ENCODE measurements at places on chromosomes 2 and 18.
A peak's percentile ranks its signal among the peaks of the same experiment; 100 is the strongest.

DNA sequence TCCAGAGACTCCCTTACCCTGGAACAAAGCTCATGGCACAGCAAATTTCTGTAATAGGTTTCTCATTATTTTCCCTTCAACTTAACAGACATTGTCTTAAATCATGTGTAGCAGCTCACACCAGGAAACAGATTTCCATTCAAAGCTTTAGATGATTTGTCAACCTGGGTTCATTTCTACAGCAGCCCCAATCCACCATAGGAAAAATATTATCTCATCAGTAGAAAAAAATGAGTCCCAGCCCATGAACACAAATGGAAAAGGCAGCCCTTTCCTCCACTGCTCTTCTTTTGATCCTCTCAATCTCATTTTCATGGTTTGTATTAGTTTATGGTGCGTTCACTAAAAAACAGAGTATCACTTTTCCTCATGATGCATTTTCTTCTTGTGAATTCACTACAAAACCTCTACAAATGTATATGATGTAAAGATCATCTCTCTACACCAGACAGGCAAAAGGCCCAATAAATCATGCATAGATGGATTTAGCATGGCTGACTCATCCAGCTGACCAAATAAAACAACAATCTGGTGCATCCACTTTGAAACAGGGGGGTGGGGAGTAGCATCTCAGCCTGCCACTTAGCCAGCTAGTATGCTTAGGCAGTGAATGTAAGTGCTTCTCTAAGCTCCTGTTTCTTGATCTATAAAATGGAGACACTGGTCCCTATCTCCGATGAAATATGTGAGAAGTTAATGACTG, 78.6 kb downstream of the SATB2 start:
- DNase-seq, result no peak

DNA sequence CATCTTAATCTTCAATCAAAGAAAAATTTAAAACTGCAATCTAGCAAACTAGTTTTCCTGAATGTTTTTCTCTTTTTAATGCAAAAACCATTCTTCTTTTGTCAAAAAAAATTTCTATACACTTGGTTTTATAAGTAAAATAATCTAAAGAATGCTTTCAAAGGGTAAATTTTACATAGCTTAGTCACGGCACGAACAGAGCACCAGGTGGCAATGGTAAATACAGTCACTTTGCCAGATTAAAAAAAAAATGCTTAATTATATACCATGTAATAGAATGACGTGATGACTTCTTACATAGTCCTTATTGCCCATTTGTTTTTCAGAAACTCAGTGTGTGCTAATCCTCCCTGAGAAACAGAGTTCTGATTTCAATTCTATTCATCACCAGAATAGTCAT, 10.4 kb downstream of the FEZ2 start:
- no peak for DNase-seq

- no peak for DNase-seq
Measured at GRCh38 chr2:158778243-158778642, 16.9 kb upstream of the DAPL1 start.

DNA sequence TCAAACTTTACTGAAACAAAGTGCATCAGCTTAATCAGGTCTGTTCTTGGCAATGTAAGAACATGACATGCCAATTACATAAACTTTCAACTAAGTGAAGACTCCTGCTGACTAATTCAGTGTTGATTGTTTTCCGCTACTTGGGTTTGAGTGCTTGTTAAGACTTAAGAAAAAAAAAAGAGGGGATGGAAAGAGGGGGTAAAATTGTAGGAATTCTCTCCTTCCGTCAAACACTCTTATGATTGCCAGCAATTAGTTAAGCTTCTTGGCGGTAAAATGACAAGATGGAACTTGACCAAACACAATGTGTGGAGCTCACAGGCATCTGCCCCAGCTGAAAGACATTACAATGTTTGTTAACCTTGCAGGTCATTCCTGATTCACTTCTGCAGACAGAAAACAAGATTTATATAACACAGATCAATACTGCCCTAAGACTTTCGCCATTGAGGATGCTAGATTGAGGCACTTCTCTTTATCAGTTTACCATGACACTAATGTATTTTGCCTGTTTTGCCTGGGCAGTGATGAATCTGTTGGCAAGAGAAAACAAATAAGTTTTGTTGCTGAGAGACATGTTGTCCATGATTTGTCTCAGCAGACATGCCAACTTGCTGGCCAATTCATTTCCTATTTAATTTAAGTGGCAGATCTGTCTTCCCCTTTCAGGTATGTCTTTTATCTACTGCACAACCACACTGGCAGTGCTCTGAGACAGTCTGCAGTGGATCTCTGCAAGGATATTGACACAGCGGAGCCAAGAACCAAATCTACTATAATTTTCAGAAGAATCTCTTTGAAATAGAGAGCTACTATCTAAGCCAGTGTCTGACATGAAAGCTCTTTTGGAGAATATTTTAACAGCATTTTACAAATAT, 410.0 kb upstream of the KCNH7 start:
- no peak for DNase-seq

DNA sequence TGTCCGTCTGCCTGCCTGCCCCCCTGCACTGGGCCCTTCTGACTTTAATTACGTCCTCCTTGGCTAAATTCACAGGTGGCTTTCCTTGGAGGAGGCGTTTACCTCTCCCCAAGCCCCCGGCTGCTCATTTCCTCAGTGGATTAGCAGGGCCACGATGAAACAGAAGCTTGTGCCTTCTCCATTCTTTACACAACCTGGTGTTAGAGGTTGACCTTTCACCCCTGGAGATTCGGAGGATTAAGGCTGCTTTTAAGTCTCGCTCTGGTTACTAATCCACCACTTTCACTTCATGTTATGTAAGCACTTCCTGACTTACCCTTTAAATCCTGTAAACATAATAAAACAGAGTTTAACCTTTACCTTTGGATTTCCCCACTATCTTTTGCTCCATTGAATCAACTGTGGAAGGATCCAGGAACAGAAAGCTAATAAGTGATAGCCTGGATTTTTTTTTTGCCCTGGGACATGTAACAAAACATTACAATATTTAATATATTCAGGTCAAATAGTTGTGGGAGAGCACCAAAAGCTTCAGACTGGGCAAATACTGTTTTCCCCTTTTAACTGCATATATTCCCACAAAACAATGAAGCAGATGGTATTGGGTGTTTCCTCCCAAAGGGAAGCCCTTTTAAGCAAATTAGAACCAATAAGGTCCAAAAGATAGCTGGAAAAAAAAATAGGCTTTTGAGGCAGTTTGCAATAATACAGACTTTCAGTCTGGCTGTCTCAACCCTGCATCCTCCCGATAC, 370.2 kb downstream of the EN1 start:
- no peak for DNase-seq

- DNase-seq, result no peak
Measured at GRCh38 chr2:75560768-75561565, at the start of gene EVA1A. Gene EVA1A (minus strand): TSS chr2:75560939. CDS start chr2:75518140, 42,799 bp downstream.

DNA sequence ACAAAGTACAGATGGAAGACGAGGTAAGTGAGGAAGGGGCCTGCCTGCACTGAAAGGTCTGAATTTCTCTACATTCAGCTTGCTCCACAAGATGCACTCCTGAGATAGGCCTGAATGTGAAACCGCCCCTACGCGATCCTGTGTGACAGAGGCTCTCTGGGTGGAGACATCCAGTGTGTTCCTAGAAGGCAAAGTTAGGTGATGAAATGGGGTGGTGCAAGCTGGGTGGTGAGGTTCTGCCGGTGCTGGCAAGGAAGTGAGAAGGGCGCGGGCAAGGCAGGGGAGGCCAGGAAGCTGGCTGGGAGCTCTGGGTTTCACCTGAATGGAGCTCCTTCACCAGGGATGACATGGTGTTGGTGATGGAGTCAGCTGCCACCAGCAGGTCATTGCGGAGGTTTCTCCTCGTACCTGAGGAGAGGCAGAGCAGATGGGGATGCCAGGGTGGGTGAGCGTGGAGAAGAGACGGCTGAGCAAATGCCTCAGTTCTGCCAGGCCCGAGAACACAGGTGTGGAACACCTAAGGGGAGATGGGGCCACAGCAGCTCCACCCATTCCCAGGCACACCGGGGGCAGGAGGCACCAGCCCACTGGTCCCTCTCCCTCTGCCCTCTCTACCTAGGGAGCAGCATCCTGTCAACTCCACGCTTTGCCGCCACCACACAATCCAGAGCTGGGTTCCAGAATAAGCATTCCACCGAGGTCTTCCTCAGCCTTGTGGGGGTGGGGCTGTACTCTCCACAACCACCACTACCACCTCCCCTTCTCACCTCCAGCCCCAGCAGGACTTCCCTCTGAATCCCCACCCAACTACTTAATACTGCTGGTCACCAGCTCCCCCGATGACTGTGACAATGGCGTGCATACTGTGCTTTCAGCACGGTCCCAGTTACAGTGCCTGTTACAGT, 45.5 kb upstream of the DNMT3A start:
- DNase-seq, result no peak

- no peak for DNase-seq
Measured at GRCh38 chr2:135818937-135819610, 17.9 kb downstream of the LCT start.

DNA sequence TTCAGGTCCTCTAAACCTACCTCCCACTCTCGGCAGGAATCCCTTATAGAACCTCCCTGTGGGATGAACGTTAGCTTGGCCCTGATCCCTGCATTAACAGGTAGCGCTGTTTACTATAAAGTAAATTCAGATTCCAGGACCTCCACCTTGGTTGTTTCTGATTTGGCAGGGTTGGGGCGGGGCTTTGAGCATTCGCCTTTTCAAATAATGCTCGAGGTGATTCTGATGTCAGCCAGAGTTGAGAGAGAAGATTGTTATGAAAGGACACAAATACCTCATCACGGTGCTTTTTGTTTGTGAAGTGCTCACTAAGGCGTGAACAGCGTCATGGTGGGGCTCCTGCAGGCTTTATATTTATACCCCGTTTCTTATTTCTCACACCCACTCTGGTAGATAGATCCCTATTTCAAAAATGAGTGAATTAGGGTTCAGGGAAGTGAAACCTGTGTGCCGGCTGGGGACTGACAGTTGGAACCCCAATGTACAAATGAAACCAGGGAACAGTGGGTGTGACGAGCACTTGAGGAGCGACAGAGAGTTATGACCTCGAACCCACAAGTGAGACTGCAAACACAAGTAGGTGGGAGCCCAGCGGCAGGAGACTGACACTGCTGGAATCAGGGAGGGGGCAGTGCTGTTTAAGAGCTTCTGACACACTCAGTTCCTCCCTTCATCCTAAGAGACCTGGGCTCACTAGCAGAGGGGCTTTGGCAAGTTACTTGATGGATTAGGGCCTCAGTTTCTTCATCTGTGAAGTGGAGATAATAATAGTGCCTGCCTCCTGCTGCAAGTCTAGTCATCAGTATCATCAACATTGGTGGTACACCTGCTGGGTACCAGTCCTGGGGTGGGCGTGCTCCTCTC, 14.2 kb upstream of the CXCR4 start:
- DNase-seq, result no peak

DNA sequence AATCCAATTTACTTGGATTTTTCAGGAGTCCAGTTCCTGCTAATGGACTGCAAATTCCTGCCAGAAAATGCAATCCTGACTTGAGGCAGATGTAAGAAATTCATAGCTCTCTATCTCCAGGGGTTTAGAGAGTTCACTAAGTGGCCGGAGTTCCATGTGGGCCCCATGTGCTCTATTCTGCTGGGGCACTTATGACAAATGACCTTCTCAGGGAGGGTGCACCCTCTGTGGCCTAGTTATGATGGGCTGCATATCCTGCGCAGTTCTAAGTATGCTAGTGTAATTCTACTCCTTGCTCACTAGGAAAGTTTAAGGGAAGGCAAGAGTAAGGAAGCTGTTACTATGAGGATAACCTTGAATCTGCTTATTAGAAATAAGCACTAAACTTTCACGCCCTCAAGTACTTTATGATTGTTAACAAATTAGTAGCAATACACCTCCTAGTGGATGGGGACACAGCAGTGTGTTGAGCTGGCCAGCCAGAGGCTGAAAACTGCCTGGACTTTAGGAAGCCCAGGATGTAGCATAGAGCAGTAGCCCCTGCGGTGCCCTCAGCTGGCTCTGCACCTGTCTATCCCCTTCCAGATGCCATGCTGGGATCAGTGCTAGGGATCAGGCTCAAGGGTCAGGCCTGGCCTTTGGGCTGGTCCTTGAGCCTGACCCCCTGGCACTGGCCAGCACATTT, 14.4 kb downstream of the SMYD1 start:
- no peak for DNase-seq

DNA sequence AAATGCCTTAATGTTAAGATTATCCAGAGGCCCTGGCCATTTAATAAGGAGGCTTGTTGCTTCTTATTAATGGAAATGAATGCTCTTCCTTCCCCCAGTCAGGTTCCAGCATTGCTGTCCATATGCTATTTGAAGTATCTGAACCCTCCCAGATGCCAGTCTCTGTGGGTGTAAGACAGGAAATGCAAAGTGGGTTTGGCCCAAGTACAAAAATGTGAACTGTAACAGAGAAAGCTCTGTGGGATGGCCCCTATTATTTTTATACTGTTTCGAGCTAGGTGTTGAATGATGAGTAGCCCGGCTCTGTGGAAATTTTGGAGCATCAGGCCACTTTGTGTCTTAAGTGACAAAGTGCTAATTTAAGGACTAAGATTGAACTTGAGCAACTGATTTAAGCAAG, 141.0 kb downstream of the UXS1 start:
- DNase-seq, result no peak

DNA sequence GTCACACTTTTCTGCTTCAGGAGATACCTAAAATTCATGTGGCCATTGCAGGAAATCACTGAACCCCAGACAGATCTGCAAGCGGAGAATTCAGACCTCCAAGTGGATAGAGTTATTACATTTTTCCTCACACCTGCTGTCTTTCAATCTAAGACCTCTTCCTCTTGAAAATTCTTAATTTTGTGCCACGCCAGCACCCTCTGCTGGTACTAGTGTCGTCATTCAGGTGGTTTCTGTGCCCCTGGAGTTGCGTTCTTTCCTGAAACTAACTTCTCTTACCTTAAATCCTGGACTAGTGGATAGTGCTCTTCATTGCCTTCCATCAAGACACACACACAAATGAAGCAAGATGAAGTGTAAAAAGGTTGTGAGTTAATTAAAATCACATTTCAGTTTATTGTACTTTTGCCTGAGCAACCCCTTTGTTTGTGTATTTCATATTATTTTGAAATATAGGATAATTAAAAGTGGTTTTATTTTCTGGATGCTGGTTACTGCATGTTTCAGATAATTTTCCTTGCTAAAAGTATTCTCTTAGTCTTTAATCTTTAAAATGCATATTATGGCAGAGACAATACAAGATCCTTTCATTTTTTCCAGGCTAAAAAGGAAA, 1.6 kb upstream of the DNER start:
- peak; percentile 21 for DNase-seq

GRCh38 chr2:189633392-189633811, 27.9 kb upstream of the ASNSD1 start:
- DNase-seq, result no peak

- DNase-seq, result no peak
Measured at GRCh38 chr18:31578126-31578525, 13.6 kb upstream of the TTR start.

GRCh38 chr2:23619941-23620340, 235.0 kb downstream of the KLHL29 start:
- DNase-seq, result no peak

- peak; percentile 69 for DNase-seq
Measured at GRCh38 chr2:148926291-148926961, 51.4 kb downstream of the KIF5C start.

DNA sequence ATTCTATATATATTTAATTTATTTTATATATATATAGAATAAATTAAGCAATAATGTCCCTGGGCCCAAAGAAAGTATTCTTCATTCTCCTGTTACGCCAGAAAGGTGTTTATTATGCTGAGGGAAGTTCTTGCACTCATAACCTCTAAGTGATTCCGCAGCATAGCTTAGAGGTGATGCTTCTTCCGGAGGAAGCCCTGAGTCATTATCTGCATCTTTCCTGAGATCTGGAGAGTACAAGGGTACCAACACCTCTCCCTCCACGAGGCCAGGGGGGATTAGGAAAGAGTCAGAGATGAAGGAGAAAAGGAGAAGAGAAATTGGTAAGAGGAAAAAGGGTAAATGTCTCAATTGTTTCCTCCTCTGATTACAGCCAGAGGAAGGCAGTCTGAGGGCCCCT, 43.1 kb upstream of the RTN4 start:
- DNase-seq, result no peak
